ENCODE measurements at places on chromosomes 1 and 21. TPM values are rescaled to one million over a fixed set of nuclear protein-coding genes. Genes with fewer than 3 reads are reported as not detected.

Gene RAP1GAP
- total RNA-seq = under 0.01 TPM

Gene AMY1B
- not detected for total RNA-seq

Gene URB2
- 12.8 TPM for total RNA-seq

Gene KLHDC8A
- not detected for total RNA-seq

Gene ERG
- not detected for total RNA-seq

Gene TIE1
- total RNA-seq = 3.3 TPM

Gene BRDT
- total RNA-seq = not detected

Gene MNDA
- total RNA-seq = not detected

Gene PBX1
- 17.9 TPM for total RNA-seq

Gene LRRN2
- total RNA-seq = not detected

GRCh38 chr1:175673371-175674150 is 69.8 kb downstream of the TNR start:
- DNase-seq = no peak

GRCh38 chr1:85245456-85245855 is 14.0 kb downstream of the C1orf52 start:
- no peak for DNase-seq

DNA sequence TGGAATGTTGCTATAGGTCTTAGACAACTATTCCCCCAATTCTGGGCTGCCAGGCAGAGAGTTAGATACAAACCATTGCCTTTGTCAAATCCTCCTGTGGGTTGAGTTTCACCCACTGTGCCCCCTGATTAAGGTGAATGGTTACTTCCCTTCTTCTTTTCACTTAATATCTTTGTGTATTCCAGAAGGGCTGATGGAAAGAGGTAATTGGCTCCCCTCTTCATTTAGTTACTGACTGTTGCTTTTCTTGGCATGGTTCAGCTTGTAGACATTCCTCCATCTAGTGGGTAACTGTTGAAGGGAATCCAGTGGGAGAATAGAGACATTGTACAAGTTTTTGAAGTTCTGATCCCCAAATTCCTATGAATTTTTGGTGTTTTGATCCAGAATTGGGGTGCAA is 43.8 kb upstream of the MACF1 start:
- no peak for DNase-seq

DNA sequence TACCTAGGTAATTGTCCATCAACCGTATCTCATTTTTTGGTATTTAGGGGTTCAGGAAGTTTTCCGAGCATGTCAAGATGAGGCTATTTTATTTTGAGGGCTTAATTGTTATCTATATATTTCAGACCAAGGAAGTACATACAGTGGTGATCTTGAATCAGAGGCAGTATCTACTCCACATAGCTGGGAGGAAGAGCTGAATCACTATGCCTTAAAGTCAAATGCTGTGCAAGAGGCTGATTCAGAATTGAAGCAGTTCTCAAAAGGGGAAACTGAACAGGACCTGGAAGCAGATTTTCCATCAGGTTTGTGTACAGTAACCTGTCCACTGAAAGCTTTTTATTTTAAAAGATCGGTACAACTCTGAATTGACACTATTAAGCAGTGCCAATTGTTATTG is 130.2 kb downstream of the ZMYM4 start:
- DNase-seq = peak; percentile 47

GRCh38 chr1:177937174-177937770 is 32.6 kb downstream of the SEC16B start:
- DNase-seq = no peak

DNA sequence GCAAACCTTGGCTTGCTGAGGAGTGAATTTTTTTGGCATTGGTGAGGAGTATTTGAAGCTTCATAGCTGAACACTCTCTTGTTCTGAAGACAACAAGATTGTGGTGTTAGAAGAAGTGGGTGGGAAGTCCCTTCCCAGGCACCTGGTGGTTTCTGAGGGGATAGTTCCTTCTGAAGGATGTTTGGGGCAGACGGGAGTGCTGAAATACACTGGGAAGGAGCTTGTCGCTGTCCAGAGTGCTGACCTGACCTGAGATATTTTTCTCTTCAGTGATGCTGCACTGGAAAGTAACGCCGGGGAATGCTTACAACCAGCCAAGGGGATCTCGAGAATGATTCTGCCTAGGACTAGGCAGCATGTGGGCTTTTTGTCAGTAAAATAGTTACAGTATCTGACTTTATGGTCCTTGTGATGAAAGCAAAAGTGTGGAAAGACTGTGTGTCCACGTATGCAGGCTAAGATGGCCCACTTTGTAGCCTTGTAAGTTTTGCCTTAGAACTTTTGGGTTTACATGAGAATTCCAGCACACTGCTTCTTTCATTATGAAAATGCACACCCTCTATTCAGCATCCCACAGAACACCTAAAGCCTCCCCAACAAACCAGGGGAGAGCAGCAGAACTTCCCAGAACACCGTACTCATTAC is 33.1 kb upstream of the NFASC start:
- peak; percentile 52 for DNase-seq

DNA sequence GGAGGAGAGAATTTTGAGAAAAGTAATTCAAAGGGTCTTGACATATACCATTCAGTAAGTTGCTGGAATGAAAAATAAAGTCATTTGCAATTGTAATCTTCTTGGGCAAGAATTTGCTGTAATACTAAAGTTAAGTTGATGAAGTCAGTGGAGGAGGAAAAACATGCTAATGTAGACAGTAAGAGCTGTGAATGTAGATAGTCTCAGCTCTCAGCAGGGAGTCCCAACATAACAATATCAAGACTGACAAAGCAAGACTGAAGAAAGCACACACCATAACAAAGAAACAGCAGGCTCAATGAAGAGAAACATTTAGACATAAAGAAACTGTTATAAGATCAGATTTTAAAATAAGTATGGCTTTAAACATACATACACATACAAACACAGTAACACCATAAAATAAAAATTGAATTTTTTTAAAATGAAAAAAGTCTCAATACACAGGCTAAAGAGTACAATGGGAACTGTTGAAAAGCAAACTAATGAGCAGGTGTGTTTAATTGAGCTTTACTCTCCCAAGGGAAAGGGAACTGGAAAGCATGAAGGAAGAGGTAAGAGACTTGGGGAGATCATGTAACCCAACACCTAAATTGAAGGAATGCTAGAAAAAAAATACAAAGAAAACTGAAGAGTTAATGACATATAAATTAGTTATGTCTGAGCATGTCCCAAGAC is 336.3 kb upstream of the NCAM2 start:
- DNase-seq = no peak

DNA sequence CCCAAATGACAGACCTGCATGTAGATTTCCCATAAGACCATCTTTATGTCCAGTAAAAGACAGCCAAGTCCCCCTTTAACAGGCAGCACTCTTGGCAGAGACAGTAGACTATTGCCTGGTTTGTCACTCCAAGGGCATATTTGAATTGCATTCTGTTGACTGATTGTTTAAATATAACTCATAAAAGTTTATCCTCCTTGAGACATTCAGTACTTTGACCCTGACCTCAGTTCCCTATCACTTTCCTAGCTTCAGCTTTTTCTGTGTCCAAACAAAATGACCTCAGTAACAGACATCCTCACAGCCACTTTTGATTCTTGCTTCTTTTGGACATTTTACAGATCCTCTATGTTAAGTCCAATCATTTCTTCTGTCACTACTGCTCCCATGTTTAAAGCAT is 51.1 kb downstream of the RBM11 start:
- no peak for DNase-seq

DNA sequence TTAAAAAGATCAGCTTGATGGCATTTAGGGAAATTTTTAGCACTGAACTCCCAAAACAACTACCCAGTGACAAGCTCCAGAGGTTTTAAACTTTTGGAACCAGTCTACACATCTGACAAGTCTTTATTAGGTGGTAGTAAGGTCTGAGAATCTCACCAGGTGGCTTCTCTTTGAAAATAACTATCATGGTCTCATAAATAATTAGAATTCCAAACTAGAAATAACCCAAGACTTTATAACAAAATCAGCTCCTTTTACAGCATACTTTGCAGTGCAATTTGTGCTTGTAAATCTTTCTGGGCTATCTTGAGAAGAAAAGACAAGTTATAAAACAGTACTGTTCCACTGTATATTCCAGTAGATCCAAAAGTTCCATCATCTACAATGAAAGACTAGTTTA is 108.7 kb downstream of the LTN1 start:
- no peak for DNase-seq

DNA sequence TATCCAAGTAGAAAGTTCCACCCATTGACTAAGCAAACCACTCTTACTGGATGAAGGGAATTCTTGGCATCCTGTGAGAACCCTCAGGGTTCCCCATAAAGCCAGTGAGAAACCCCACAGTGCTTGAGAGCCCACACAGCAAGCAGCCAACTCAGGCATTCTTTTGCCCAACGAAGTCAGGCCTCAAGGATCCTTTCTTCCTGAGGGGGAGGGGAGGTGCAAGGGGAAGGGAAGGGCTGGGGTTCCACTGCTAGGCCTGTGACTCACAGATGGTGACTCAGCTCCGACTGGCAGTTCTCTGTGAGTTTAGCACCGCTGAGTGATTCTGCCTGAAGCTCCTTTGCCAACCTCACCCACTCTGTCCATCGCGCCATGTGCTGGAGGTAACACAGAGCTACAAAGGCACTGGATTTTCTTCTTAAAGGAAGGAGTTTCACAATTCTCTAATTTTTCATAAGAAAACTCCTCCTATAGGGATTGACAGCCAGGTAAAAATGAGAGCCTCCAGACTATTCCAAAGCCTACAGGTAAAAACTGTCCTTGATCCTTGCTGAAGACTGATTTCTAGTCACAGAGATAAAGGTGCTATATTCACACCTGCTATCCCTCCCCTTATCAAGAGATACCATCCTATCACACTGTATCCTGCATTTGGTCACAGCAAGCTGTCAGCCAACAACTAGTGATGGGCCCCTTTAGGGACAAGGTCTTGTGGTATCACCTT is 4.8 kb downstream of the ENO1 start:
- peak; percentile 98 for DNase-seq

GRCh38 chr1:60575326-60575977 is 501.9 kb upstream of the C1orf87 start:
- no peak for DNase-seq

DNA sequence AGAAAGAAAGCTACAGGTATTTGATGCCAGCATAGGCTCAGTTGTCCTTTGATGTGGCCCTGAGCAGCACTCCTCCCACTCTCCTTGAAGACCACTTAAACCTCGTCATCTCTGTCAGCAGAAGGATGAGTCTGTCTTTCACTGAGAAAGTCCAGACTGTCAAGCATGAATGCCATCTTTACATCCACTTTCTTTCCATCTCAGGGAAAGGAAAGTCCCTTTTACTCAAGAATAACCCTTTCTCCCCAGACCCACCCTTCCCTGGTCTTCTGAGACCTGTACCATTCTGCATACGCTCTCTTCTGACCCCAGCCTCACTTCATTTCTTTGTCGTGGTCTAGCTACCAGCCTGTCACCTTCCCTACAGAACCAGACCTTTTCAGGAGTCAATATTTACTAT is 4.0 kb upstream of the ELAPOR1 start:
- DNase-seq = no peak

DNA sequence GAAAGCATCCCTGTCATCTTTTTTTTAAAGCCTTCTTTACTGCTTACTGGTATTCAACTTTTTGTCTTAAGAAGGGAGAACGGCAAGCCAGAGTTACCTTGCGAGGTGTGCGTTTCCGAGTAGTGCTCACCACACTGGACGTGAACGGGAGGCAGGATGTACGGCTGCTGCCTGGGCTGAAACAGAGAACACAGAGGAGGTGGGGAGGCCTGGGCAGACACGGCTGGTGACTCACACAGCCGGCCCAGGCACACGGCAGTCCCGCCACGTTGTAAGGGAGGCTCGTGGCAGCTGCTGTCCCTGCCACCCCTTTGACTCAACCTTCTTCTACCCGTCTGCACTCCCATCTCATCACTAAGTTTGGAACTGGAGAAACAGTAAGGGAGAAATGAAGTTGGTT is 105.8 kb downstream of the SMYD2 start:
- peak; percentile 42 for DNase-seq

DNA sequence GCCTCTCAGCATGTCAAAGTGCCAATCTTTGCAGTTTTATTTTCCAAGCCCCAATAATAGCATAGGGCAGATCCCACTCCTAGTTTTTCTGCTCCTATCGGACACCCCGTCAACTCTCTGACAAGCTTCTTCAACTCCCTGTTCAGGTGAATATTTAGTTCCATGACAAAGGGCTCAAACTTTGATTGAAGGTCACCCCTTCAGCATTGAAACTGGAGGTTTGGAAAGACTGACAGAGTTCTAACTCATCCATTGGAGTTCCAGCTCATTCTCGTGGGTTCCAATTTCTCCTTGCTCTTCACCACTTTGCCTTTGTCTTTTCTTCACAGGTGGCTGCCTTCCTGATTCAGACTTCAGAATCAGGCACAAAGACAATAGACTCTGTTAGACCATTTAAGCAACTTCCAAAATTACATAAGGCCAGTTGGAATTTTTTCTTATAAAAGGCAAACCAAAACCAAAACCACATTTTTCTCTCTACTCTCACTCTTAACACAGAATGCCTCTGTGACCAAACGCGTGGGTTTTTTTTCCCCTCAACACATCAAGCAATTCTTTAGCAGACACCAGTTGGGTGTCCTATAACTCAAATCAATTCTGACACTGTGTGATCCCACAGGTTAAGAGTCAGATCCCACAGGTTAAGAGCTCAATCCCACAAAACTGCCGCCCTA is 169.3 kb upstream of the USP25 start:
- DNase-seq = no peak

- DNase-seq = peak; percentile 84
Measured at GRCh38 chr1:163090321-163090945, 21.3 kb downstream of the RGS4 start.

All from IMR-90 (cell line).